ENCODE measurements at places on chromosomes 3 and 15.

GRCh38 chr3:194315965-194316361 is 35.2 kb downstream of the CPN2 start:
- peak; percentile 56 for DNase-seq

DNA sequence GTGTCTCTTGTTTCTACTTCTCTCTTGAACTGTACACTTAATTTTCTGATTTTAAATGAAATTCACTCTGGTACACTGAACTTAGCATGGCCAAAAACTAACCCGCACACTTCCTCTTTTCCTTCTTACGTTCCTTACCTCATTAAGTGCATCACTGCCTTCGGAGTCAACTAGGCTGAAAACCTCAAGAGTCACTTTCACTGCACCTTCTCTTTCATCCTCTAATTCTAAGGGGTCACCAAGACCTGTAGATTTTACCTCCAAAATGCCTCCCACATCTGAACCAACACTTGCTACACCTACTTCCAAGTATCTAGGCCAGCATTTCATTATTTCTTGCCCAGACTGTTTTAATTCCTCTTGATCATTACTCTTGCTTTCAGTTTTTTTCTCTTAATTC is 6.6 kb downstream of the CBLB start:
- DNase-seq = no peak

DNA sequence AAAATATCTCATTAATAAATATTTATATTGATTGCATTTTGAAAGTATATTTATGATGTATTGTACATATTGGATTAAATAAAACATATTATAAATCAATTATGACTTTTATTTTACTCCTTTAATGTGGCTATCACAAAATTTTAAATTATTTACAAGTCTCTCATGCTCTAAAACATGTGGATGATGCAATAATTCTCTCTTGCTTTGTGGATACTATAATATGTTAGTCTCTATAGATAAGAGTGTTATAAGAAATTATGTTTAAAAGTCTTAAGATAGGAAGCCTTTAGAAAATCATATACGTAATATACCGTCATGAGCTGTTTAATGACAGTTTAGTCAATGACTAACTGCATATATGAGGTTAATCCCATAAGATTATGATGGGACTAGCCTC is 547.4 kb upstream of the ALCAM start:
- no peak for DNase-seq

GRCh38 chr3:108215871-108216270 is 6.4 kb downstream of the IFT57 start:
- no peak for DNase-seq

GRCh38 chr3:195040773-195041520 is 230.0 kb downstream of the XXYLT1 start:
- DNase-seq = no peak

DNA sequence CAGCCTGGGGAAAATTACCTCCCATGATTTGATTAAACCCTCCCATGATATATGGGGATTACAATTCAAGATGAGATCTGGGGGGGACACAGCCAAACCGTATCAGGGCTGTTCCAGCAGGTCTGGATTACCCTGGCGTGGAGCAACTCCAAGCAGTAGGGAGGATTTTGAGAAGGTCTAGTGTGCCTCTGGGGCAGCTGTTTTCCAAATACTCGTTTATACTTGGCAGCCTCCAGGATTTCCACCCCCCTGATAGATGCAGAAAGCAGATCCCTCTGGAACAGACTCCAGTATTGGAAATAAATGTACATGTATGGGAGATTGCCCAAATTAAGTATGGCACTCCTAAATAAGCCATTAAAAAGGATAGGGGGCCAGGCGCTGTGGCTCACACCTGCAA is 7.7 kb upstream of the IRAK2 start:
- DNase-seq = peak; percentile 43

GRCh38 chr3:44021651-44022594 is 219.8 kb upstream of the TOPAZ1 start:
- no peak for DNase-seq

GRCh38 chr3:11244121-11244677 is 28.0 kb upstream of the ATG7 start:
- DNase-seq = no peak

- DNase-seq = no peak
These were observed 4.0 kb downstream of the MNS1 start for GRCh38 chr15:56460947-56461346.

DNA sequence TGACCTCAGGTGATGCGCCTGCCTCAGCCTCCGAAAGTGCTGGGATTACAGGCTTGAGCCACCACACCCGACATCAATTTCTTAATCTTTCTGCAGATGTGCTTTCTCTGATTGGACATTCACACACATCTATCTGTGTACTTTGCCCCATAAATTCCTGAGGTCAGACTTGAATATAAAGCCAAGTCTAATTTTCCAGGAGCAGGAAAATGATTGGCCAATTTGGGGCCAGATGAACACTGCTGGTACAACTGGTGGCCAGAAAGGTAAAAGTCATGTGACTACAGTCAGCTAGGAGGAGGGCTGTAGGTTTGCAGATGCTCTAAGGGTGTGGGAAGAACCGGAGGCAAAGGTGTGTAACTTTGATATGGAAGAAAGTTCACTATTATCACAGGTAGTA is 3.2 kb upstream of the RAD51 start:
- DNase-seq = no peak

DNA sequence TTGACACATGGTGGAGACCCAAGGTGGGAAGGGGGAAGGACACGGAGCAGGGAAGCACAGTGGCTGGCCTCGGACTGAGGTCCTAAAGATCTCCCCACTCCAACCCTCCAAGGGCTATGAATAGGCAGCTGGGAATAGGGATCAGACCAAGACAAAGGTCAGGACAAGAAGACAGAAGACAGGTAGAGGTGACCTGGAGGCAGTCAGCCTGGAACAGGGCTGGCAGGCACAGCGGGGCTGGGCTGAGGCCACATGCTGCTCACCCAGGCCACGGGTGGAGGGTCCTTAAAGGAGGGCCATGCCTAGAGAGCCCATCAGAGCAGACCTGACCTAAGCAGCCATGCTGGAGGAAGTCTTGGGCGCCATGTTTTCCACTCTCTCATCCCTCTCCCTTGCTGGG is 2.7 kb upstream of the PLA2G4D start:
- DNase-seq = no peak

- no peak for DNase-seq
These were observed 1050.3 kb downstream of the OTOL1 start for GRCh38 chr3:162546910-162547309.

DNA sequence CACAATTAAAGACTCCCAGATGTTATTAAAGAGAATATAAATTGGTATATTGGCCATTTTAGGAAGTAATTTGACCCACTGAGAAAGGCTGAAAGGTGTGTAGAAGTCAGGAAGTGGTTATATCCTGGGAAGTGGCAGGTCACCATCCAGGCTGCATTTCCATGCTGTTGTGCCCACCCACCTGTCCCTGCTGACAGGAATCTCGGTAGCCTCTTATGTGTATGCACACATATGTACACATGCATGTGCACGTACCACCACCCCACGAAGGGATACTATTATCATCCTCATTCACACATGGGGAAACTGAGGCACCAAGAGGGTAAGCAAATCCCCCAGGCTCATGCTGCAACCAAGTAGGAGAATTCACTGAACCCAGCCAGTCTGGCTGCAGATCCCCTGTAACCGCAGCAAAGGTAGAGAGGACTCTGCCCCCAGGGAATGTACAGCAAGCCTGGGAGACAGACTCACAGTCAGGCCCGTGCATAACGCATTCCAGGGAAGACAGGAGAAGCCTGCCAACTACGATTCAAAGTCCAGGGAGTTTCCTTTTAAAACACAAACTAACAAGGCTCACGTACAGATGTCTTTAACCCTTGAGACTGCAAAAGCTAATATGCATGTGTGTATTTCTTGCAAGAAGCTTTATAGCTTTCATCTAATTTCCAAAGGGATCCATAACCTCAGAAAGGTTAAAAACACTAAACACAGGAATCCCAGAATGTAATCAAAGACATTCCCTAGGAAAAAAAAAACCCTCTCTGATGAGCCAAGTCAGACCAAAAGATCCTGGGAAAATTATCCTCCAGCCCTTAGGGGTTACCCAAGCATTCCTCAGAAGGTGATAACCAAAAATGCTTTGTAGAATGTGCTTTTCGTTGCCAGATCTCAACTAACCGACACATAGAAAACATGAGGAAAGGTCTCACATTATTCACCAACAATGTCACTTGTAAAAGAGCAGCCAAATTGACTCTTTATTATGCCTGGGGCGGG is 129.6 kb downstream of the ADAMTS17 start:
- DNase-seq = no peak

DNA sequence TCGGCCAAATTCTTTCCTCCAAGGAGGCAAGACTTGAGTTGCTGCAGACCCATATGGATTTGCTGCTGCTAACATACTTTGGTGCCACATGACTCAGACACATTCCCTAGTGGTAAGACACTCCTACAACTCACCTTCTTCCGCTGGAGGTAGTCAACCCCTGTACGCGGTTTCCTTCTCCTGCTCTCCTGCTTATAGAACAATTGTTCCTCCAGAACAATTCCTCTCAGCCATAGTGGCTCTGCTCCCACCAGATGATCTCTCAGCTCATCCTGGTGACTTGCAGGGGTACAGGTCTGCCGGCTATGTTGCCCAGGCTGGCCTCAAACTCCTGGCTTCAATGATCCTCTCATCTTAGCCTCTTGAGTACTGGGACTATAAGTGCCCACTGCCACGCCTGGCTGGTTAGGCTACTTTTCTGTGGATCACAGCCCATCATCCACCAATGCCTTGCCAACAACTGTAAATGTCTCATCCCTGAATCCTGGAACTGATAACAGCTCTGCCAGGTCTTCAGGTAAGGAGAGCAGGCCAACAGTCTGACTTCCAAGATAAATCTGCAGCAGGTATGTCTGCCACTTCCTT is 2.4 kb upstream of the CXCR6 start:
- DNase-seq = no peak

DNA sequence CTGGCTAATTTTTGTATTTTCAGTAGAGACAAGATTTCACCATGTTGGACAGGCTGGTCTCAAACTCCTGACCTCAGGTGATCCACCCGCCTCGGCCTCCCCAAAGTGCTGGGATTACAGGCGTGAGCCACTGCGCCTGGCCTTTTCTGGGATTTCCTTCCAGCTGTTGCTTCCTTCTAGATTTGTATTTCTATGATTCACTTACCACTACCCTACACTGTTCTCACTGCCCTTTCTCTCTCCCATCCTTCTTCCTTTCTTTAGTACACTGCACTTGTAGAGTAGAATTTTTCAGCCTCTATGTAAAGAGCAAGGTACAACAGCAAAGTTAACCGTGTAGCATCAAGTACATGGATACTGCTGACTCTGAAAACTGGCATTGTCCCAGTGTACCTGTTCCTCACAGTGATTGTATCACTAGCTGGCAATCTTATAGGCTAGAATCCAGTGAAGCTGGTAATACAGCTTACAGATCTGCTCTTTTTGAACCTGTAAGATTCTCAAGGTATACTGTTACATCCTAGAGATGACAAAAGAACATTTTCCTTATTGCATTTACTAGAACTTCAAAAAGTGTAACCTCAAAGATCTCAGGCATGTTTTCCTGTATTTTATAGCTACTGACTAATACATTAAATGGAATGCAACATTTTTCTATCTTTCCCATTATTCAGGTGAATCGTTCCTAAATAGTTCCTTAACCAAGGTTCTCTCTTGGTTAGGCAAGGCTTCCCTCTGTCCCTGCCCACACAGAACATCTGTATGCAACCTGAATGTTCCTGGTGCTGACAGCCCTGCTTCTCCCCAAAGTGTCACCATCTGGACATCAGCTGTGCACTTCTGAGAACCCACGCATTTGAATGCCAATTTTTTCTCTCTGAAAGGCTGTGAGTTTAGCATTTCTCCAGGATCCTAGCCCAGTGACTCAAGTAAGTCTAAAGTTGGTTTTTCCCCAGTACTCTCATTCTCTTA is 74.1 kb upstream of the RAP2B start:
- peak; percentile 21 for DNase-seq

GRCh38 chr3:150319900-150320299 is 88.2 kb upstream of the TSC22D2 start:
- DNase-seq = no peak

DNA sequence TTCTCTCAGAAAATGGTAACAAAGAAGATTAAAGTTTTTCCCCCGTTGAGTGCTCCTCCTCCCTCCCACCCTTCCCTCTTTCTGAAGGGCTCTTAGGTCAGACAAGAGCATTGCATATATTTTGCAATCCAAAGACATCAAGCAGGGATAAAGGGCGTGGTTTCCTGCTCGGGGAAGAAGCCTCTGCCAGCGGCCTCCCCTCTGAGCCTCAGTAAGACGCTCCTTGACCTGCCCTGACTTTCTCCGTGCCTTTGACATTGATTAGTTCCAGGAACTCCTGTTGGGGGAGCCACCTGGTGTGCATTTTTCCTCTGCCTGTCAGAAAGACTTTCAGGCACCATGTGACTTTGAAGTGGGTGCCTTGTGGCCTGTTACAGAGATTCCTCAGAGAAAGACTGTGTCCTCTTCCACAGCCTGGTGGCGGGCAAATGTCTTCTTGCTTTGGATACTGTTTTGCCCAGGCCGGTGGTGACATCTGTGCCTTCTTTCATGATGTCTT is 87.2 kb upstream of the TBL1XR1 start:
- DNase-seq = peak; percentile 45

DNA sequence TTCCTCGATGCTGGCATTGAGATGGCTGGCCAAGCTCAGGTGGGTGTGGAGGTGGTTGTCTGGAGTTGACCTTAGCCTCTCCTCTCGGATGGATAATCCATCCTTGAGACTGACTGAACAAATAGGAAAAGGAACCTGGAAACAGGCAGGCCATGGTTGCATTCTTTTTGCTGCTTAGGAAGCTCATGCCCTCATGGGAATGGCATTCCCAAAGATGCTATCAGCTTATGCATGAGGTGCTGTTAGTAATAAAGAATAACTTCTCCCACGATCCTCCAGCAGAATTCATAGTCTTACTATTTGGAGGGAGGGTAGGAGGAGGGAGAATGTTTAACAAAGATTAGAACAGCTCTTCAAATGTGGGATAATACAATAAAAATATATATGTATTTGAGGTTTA is 303.0 kb upstream of the TPM1 start:
- no peak for DNase-seq

DNA sequence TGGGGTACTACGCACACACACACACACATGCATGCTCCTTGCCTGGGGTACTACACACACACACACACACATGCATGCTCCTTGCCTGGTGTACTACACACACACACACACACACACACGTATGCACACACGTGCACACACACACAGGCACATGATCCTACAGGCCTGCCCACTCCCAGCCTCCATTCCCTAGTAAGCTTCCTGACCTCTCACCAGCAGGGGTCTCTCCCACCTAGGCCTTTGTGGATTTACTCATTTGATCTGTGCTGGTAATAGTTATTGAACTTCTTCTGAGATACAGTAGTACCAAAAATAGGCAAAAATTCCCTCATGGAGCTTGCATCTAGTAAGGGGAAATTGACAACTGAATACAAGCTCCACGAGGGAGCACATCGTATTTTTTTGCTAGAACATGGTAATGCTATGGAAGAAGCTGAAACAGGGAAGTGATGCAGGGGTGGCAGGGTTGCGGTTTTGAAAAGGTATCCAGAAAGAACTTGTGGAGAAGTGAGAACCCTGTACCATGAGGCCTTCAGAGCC is 19.1 kb downstream of the TTC21A start:
- peak; percentile 60 for DNase-seq

- no peak for DNase-seq
These were observed 642.9 kb upstream of the KCNMB2 start for GRCh38 chr3:177893331-177893730.
